Stomach (tissue), 19 donors: ENCODE measurements at places on chromosomes 4 and X. TPM values are rescaled to one million over a fixed set of nuclear protein-coding genes. Genes with fewer than 3 reads are reported as not detected.

The NXF2 gene
- polyA plus RNA-seq, result not detected

The NDST3 gene
- polyA plus RNA-seq, result 0.37 TPM

The RBM10 gene
- polyA plus RNA-seq, result 21.2 TPM

The AP1S2 gene
- 12.1 TPM for polyA plus RNA-seq

The CFAP47 gene
- polyA plus RNA-seq, result not detected

The HPGDS gene
- polyA plus RNA-seq, result 8.6 TPM

DNA sequence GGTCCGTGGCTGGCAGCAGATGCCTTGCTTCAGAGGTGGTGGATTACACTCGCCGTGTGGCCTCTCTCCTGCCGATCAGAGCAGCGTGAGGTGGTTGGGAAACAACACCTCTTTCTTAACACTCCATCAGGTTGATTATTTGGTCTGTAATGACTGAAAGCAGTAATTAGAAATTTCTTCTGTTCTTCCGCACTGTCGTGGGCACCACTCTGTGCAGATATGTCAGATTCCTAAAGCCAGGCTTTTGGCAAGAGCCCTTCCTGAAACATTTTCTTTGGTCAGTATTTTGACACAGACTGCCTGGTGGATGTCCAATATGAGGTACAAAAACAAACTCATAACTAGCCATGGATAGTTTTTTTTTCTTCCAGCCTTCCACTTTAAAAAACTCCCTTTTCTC, 100.9 kb downstream of the FNIP2 start:
- DNase-seq, result no peak

DNA sequence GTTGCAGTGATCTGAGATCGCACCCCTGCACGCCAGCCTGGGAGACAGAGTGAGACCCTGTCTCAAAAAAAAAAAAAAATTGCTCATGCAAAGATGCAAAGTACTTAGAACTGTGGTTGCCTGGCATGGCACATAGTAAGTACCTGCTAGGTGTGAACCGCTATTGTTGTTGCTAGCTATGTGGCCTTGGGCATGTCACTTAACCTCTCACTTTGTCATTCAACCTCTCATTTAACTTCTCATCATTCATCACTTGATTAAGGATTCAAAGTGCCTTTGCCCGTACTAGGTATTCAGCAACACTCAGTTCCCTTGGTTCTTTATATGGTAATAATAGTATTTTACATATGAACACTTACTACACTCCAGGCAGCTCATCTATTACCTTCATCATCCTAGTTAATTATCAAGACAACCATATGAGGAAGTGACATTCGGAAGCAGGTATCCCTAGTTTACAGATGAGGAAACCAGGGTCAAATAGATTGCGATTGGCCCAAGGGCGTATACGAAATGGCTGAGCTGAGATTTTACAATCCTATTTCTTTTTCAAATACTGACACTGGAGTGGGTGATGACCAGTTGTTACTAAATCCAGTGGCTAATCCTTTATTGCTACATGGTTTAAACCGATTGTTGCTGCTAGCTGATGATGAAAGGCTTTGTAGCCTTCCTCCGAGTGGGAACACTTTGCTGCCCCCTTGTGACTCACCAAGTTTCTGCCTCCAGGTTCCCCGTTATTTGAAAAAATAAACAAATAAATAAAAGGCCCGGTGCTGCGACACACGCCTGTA, 28.8 kb upstream of the SOWAHD start:
- peak; percentile 57 for DNase-seq

- DNase-seq, result no peak
Observed at GRCh38 chrX:111507933-111508332, 3.5 kb upstream of the SERTM2 start.

GRCh38 chrX:7252013-7252610, 104.2 kb upstream of the PUDP start:
- peak; percentile 87 for DNase-seq

DNA sequence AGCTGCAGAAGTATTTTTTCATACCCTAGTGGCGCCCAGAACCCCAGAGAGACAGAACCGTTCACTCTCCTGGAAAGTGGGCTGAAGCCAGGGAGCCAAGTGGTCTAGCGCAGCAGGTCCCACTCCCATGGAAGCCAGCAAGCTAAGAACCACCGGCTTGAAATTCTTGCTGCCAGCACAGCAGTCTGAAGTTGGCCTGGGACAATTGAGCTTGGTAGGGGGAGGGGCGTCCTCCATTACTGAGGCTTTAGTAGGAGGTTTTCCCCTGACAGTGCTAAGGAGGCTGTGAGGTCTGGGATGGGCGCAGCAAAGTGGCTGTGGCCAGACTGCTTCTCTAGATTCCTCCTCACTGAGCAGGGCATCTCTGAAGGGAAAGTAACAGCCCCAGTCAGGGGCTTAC, 84.5 kb upstream of the ATXN3L start:
- DNase-seq, result no peak

GRCh38 chr4:661881-662761, 12.0 kb downstream of the ATP5ME start:
- DNase-seq, result no peak

GRCh38 chrX:13387666-13388494, 68.0 kb upstream of the ATXN3L start:
- no peak for DNase-seq

- no peak for DNase-seq
Observed at GRCh38 chr4:148101235-148101634, 341.0 kb downstream of the NR3C2 start.

GRCh38 chr4:129176864-129177263, 80.9 kb downstream of the C4orf33 start:
- no peak for DNase-seq

DNA sequence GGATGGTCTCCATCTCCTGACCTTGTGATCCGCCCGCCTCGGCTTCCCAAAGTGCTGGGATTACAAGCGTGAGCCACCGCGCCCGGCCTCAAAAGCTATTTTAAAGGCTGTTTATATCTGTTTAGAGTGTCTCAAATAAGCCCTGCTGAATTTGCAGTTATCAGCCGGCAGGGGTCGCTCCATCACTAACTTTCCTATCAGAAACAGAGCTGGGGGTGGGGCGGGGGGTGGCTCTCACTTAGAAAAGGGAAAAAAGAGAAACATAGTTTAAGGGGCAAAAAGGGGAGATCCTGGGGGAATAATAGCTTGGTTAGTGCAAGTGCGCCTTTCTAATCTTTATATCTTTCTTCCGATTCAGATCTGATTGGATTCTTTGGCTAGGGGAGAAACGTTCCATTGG, 450.7 kb downstream of the UBE2NL start:
- DNase-seq, result no peak

DNA sequence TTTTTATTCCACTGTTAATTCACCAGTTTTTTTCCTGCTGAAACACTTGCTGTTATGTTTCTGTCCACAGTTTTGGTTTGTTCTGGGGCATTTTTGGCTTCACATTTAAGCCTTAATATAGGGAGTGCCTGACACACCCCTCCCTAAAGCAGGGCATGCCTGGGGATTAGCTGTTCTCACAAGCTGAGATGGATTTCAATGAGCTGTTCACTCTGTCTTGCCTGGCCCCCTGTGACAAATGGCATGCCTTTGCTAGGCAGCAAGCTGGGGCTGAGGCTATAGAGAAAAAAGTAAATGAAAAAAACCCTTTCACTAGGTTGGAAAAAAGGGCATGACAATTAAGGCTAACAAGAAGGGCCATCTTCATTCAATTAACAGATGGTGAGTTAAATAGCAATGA, 22.4 kb downstream of the LPAR4 start:
- no peak for DNase-seq

GRCh38 chr4:63020661-63021060, 1388.6 kb downstream of the TECRL start:
- DNase-seq, result no peak

GRCh38 chr4:95220205-95221175, 328.3 kb downstream of the UNC5C start:
- no peak for DNase-seq

- DNase-seq, result no peak
Observed at GRCh38 chr4:147090486-147090885, 144.8 kb upstream of the TTC29 start.

GRCh38 chrX:121307449-121307848, 260.0 kb downstream of the GLUD2 start:
- DNase-seq, result no peak

DNA sequence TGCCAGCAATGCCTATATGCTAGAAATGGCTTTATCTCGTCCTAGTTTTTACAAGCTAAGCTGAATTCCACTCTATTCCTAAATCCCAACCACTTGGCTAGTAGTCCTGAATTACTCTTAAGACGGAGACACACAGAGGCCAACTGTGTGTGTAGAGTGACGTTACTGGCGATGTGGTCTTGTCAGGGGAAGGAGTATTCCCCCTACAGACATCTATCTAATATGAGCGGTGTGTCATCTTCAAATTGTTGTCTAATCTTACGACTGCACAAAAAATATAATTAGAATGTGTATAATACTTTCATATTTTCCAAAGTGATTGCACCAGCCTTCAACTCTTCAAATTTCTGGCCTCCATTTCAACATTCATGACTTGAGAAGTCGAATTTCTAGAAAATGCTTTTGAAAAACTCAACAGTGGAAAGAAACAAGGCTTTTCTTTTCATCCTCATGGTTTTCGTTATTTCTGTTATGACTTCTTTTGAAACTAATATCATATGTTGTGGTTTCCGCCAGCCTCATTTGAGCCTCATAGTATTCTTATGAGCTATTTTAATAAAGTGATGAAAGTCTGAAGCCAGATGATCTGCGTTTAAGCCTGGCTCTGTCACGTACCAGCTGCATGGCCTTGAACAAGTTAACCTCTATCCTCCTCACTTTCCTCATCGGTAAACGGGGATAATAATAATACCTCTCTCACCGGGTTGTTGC, 132.3 kb downstream of the SOWAHB start:
- DNase-seq, result no peak

- no peak for DNase-seq
Observed at GRCh38 chrX:119942173-119942819, 1.3 kb downstream of the NKAP start.

GRCh38 chr4:28621591-28621990, 1761.0 kb downstream of the STIM2 start:
- DNase-seq, result no peak
